ENCODE measurements at places on chromosomes 5 and 9. TPM values are rescaled to one million over a fixed set of nuclear protein-coding genes. Genes with fewer than 3 reads are reported as not detected.
A peak's percentile ranks its signal among the peaks of the same experiment; 100 is the strongest.

- no peak for DNase-seq
These were observed 41.6 kb upstream of the ZNF300 start for GRCh38 chr5:150946351-150946905.

- no peak for DNase-seq
These were observed 93.6 kb downstream of the MCTP1 start for GRCh38 chr5:95191330-95191729.

GRCh38 chr5:158170534-158170933, 311.6 kb upstream of the CLINT1 start:
- no peak for DNase-seq

DNA sequence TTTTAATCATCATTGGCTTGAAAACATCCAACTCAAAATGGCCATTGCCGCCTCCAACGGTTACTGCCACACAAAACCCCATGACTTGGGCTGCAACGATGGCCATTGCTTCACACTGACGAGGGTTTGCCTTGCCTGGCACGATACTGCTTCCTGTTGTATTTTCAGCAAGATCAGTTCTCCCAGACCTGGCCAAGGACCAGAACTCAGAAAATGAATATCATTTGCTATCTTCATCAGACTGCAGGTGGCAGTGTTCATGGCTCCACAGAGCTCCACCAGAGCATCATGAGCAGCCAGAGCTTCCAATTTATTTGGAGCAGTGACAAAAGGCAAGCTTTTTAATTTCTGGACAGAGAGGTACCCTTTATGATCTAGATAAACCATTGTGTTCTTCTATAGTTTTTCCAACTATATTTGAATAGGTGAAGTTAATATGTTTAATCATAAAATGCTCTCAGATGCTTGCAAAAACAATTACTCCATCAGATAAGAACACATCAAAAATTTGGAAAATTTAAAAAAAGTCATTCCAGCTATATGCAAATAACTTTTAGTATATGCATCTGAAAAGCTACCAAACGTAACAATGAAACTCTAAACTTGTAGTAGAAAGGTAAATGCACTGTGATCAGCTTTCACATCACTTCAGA, 10.4 kb downstream of the AMACR start:
- DNase-seq = peak; percentile 86

DNA sequence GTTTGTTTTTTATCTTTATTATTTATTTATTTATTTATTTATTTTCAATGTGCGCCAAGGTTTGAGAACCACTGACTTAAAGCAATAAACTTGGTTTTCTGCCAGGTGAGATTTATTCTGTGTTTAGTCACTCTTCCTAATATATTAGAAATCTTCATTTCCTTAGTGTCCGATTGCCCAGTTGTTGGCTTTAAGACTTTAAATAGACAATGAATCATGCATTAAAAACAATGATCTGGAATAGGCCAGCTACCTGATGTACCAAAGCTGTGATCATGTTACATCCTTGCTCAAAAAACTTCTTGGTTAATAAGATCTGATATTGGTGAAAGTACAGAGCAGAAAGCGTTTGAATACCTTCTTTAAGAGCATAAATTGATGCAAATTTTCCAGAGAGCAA, 52.1 kb upstream of the ERBIN start:
- DNase-seq = peak; percentile 68

GRCh38 chr5:144634138-144634537, 463.5 kb downstream of the KCTD16 start:
- no peak for DNase-seq

DNA sequence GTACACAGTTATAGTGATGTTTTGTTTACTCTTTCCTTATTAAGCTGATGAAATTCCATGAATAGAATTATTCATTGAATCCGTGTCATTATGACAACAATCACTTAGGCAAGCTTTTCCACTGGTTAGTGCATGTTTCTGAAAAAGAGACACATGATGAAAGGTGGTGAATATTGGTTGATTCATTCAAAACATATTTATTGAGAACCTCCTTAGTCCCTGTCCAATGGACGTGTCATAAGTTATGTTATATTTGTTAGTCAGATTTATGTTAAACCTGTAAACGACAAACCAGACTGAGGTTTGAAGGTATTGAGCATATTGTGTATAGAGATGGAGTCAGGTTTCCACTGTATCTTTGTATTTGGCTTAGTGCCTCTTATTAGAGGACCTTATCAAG, 1888.9 kb upstream of the CDH6 start:
- no peak for DNase-seq

DNA sequence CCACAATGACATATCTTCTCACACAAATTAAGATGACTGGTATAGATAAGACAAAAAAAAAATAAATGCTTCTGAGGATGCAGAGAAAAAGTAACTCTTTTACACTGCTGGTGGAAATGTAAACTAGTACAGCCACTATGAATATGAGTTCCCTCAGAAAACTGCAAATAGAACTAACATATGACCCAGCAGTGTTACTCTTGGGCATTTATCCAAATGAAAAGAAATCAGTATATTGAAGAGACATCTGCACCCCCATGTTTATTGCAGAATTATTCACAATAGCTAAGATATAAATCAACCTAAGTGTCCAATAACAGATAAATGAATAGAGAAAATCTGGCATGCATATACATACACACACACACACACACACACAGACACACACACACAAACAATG, 83.0 kb upstream of the FAM174A start:
- DNase-seq = no peak

GRCh38 chr9:100756217-100756616, 178.3 kb downstream of the CAVIN4 start:
- DNase-seq = no peak

- DNase-seq = no peak
These were observed 41.5 kb downstream of the ALG2 start for GRCh38 chr9:99180199-99180598.

DNA sequence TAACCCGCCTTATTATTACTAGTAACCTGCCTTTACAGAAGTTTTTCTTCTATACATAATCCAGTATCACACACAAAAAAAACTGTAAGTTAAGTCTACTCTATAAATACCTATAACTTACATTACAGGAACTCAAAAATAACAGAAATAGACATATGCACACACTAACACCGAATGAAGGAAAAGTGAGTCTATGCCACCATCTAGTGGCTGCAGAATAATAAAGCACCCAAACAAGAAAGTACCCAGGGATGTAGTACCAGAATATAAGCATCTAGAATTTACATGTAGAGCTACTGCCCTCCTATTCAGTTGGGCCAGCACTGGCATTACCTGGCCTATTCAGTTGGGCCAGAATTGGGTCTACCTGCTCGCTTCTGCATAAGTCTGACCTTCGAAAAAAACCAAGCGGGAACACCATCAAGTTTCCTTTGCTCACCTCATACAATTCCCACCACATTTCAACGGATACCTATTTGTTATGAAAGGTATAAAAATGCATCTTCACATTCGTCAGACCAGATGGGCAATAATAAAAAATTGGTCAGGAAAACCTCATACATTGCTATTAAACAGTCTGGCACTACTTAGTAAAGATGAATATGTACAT, 4.0 kb upstream of the NIPSNAP3A start:
- DNase-seq = peak; percentile 70

DNA sequence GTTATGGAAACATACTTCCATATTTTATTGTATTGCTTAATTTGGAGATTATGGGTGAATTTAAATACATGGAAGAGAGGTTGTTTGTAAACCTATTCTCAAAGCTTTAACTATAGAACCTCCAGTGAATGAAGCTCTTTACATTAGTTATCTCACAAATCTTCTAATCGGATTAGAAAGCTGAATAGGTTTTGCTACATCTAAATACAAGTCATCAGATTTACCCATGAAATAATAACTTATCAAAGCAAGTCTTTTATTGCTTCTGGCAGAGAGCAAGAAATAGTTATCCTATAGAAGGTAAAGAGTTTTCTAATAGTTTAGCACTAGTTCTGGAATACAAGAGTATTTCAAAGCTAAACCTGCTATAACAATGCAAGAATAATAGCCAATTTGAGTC, 104.4 kb upstream of the SREK1 start:
- no peak for DNase-seq

- DNase-seq = no peak
These were observed 5.5 kb upstream of the N4BP3 start for GRCh38 chr5:178107756-178108310.

DNA sequence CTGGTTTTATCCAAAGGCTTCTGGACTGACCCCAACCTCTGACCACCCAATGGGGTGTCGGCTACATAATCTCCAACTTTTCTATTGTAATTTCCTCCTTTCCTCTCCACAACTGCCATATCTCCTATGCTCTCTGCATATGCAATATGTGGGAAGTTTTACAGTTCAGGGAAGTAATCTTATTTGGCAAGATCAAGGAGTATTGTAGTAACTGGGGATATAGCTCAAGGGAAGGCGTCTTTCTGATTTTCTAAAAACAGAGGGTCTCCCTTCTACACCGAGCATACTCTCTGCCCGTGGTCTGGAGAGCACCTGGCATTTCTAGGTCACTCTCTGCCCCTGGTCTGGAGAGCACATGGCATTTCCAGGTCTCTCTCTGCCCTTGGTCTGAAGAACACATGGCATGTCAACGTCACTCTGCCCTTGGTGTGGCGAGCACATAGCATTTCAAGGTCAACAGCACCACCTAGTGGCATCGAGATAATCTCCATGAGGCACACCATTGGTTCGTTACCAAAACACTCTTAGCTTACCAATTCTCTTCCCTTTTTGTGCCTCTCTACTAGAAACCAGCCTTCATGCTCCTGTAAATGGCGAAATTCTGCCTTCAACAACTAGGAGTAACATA, 616.4 kb upstream of the NUDT12 start:
- peak; percentile 28 for DNase-seq

GRCh38 chr9:119044806-119045205, 324.4 kb downstream of the BRINP1 start:
- DNase-seq = peak; percentile 3

DNA sequence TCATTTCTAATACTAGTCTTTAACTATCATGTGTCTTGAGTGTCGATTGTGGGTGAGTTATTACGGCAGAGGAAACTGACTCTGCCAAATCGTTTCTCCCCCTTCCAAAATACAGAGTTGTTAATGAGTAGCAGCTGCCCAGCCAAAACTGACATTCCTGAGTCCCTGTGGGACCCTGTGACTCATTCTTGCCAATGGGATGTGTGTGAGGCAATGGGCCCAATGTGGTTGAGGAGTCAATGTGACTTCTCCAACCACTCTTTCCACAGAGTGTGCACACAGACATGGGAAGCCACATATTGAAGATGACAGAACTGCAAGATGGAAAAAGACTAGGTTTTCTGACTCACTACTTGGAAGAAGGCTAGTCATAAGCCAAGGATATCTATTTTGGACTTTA, 434.7 kb downstream of the DTWD2 start:
- peak; percentile 60 for DNase-seq

GRCh38 chr9:131465401-131465800, 37.3 kb upstream of the POMT1 start:
- no peak for DNase-seq

GRCh38 chr9:20472342-20473045, 149.8 kb downstream of the MLLT3 start:
- DNase-seq = no peak

GRCh38 chr5:58121391-58121790, 338.5 kb downstream of the PLK2 start:
- DNase-seq = no peak

DNA sequence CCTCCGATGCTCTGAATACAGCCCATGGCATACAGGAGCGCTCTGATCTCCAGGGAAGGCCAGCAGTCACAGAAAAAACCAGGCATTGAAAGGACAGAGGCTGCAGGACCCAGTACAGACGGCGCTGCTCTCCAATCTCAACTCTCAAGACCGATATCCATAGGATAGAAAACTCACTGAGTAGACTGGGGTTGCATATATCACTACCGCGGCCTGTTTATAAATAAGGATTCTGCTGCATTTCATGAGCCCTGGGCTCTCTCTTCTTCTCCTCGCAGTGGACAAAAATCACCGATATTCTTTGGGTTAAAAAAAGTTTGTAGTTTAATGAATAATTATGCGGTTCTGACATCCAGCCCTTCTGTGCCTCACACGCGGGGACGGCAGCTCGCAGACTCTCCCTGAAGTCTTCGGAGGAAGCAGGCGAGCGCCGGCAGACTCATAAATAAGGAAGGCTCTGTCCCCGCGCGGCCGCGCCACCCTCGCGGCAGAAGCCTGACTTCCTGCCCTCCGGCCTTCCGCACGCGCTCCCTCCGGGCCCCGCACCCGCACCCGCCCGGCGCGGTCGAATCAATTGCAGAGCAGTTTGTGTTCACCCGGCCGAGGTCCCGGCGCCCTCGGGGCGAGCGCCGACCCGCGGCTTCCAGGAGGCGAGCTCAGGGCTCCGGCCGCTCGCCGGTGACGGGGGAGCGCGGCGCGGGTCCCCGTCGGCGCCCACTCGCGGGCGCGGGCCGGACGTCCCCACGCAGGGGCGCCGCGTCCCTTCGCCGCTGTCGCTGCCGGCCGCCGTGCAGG, at the start of gene FAM78A:
Gene FAM78A (minus strand): TSS at position 417 of the 795 bp plus-strand sequence. CDS start 331 bp downstream, at position 86.
- DNase-seq = no peak

DNA sequence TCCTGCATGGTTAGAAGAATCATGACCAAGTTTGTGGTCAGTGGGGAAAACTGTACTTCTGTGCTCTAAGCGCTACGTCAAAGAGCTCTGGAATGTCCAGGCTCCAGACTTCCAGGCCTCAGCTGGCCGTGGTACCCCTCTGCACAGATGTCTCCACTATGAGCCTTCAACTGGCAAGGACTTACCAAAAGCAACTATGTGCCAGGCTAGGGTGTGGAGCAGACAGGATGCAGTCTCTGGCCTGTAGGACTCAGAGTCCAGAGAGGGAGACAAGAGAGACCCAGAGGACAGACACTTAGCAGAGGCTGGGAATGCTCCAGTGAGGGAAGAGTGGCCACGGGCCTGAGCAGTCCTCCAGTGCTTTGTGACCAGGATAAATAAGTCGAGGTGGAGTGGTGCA, 31.0 kb upstream of the TCF7 start:
- no peak for DNase-seq

GRCh38 chr9:36382484-36382883, 17.6 kb downstream of the RNF38 start:
- no peak for DNase-seq

DNA sequence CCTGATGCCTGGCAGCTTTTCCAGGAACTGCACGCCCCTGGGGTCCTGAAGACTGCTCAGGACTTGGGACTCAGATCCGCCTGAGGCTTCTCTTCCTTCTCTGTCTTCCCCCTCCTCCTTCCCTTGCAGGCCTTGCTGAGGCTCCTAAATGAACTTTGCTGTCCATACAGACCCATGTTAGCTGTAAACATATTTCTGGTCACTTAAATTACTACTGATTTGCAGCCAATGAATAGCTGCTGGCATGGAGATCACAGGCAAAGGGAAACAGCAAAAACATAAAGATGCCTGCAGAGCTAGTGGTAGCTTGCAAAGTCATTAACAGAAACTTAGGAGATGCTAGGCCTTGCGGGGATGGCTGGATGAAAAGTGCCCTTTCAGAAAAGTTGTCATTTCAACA, 261.9 kb downstream of the GADD45G start:
- no peak for DNase-seq

GRCh38 chr5:10615693-10616092, 51.8 kb downstream of the ANKRD33B start:
- DNase-seq = no peak

GGTA1 gene
- total RNA-seq = not detected

ELAVL2 gene
- not detected for total RNA-seq

CARTPT gene
- not detected for total RNA-seq

KCNV2 gene
- not detected for total RNA-seq

ZNG1A gene
- total RNA-seq = 22.0 TPM

CLINT1 gene
- 85.8 TPM for total RNA-seq

TICAM2 gene
- 13.8 TPM for total RNA-seq

All from HFFc6 (cell line).